ENCODE measurements at places on chromosomes 2 and 18.

DNA sequence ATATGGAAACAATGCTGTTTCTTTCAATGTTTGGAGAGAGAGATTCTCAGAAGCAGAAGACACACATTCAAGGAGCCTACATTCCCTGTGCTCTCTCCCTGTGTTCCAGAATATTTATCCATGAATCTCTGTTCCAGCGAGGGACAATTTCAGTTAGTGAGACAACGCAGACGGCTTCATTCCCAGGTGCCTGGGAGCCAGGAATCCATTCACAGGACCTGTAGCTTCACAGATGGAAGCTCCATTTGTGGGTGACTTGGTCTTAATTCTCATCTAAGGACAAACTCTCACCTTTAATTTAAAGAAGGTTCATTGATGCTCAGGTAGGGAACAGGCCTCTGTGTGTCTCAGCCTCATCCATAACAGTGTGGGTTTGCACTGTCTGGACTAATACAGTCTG, 1156.6 kb downstream of the RPIA start:
- no peak for DNase-seq

DNA sequence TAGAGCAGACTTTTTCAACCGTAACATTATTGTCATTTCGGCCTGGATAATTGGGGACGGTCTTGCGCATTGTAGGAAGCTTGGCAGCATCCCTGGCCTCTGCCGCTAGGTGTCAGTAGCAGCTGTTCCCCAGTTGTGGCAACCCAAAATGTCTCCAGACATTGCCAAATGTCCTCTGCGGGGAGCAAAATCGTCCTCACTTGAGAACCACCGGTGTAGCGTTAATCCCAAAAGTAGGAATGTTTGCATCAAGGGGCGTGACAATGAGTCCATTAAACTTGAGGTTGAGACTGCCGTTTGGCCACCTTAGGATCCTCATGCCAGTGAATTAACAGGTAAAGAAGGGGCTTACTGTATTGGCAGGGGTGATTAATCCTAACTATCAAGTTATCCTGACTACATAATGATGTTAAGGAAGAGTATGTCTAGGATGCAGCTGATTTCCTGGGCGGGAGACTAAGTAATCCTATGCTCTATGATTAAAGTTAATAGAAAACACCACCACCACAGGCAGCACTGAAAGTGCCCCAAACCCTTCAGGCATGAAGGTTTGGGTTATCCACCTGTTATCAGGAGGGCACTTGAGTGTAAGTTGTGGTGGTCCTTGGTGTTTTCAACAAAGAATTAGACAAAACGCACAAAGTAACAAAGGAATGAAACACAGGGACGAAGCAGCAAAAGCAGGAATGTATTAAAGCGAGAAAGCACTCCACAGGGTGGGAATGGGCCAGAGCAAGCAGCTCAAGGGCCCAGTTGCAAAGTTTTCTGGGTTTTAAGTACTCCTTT, 4.9 kb upstream of the ZC3H8 start:
- DNase-seq = peak; percentile 81

DNA sequence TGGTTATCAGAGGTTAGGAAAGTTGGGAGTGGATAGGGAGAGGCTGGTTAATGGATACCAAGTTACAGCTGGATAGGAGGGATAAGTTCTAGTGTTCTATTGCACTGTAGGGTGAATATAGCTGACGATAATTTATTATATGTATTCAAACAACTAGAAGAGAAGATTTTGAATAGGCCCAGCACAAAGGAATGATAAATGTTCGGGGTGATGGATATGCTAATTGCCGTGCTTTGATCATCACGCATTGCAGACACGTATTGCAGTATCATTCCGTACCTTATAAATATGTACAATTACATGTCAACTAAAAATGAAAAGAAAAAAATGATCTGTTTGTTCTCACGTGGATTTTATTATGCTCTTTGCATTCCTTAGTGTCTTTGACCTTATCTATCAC, 369.2 kb upstream of the PKDCC start:
- no peak for DNase-seq

GRCh38 chr2:241768850-241769249, 7.8 kb upstream of the GAL3ST2 start:
- no peak for DNase-seq

GRCh38 chr2:62568983-62569837, 63.2 kb upstream of the TMEM17 start:
- DNase-seq = peak; percentile 14

- no peak for DNase-seq
These were observed 92.0 kb downstream of the DPP10 start for GRCh38 chr2:114534116-114535084.

DNA sequence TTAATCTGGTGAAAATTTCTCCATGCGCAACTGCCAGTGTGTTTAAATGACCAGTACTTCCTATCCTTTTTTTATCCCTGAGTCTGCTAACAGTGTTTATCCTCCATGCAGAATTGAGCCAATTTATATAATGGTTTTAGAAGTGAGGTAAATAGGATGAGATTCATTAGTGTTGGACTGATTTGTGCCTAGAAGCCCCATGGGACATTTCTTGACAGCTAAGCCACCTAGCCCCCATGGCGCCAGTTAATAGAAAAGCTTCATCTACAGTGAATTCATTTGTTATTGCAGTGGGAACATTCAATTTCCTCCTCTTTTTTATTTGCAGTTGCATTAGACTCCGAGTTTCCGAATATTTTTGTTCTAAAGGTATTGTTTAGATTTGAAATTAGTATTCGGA, 175.6 kb downstream of the ARL6IP6 start:
- DNase-seq = no peak

DNA sequence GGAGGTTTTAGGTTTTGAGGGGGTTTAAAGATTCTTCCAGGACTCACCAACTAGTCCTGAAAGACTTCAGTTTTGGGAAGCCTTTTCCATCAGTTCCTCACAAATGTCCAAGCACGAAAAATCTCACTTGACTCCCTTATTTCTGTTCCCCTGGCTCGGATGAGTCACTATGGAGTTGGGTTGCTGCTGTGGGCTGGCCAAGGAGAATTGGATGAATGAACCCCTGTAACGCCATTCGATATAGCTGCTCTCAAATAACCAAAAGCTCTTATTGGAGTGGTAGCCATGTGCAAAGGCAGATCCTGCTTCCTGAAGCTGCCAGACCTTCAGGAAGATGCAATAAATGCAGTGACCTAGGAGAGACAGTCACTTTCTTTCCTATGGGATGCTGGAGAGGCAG, 417.0 kb downstream of the ZNF521 start:
- DNase-seq = no peak

GRCh38 chr2:228334180-228334579, 152.7 kb upstream of the SPHKAP start:
- DNase-seq = no peak

- DNase-seq = no peak
These were observed 62.6 kb downstream of the TMEM131 start for GRCh38 chr2:97932975-97933662.

DNA sequence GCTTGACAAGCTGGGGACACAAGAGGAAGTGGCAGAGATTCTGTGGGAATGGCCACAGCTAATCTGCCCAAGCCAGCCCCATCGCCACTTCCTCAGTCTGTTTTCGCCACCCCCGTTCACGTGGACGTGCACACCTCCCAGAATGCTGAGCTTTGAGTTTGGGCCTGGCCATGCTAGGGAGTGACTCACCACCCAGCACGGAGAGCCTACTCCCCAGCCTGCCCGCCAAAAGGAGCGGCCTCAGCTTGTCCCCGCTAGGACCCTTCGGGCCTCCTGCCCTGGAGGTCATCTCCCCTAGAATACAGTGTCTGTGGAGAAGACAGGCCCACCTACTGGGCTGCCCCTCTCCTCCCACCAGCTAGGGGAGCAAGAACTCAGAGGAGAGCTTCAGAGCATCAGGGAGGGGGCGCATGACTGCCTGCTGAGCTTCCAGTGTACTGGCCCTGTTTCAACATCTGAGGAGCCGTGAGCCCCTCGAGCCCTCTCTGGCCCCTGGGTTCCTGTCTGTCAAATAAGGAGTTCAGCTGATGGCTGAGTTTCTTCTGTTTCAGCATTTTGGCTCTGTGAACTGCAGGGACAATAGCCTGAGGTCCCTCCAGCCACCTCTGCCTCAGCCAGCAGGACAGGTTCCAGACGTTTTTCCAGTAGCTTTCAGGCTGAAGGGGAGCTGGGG, 5.1 kb downstream of the SLC35F6 start:
- DNase-seq = peak; percentile 87

DNA sequence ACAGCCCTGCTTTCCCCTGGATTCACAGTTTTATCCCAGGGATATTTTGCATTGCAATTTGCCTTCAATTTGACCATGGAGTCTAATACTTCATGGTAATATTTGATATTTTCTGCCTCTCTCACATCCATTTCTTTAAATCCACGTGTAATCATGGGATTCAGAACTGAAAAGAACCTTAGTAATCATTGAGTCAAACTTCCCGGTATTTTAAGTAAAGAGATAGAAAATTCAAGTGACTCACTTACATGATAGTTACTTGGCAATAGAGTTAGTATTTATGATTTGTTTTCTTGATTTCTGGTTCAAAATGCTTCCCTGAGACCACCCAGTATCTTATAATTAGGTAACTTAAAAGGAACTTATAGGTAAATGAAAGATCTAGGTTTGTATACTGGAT, 33.7 kb upstream of the CDC42EP3 start:
- DNase-seq = peak; percentile 17

GRCh38 chr2:174436351-174436750, 40.8 kb downstream of the SCRN3 start:
- DNase-seq = peak; percentile 36

GRCh38 chr18:76922107-76922506, 99.8 kb downstream of the ZNF236 start:
- peak; percentile 44 for DNase-seq

DNA sequence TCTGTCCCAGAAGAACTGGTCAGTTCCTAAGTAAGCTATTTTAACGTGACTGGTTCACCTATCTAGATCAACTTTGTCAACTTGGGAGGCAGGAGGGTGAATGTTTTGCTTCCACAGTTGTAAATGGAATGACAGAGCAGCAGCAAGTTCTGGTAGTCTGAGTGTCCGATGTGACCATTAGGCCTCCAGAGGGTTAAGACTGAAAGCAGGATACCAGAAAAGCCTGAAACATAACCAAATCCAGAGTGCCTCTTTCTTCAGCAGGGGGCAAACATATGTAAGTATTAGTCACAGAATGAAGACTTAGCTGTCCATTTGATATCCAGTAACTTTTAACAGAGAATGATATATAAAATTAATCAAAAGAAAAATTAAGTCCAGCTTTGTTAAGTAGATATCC, 9.2 kb downstream of the HOXD3 start:
- no peak for DNase-seq

- no peak for DNase-seq
These were observed 11.3 kb downstream of the OSR1 start for GRCh38 chr2:19346983-19347618.

DNA sequence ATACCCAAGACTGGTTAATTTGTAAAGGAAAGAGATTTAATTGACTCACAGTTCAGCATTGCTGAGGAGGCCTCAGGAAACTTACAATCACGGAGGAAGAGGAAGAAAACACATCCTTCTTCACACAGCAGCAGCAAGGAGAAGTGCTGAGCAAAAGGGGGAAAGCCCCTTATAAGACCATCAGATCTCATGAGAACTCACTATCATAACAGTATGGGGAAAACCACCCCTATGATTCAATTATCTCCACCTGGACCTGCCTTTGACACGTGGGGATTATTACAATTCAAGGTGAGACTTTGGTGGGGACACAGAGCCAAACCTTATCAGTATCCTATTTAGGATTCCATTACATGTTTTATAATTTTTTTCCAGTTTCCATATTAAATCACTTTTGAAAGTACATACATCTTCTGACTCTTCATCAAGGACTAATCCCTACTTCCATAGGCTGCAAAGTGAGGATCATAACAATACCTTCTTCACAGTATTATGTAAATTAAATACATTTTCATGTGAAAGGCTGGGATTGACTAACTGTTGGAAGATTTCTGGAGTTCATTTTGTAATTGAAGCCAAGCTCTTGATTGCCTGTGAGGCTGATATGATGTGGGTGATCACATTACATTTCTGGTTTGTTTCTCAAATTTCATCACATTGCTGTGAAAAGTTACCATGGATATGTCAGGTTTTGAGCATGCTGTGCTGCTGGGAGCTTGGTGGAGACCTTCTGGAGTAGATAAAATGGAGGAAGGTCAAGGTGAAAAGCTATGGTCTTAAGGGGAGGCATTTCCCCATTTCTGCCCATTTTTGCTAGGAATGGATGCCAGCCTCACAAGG, 31.7 kb upstream of the CERS6 start:
- no peak for DNase-seq

GRCh38 chr2:100000915-100001707, 141.3 kb downstream of the AFF3 start:
- no peak for DNase-seq

- peak; percentile 28 for DNase-seq
These were observed 40.9 kb downstream of the KLHL29 start for GRCh38 chr2:23425885-23426262.

GRCh38 chr2:70479816-70480215, 73.8 kb downstream of the TGFA start:
- DNase-seq = no peak

DNA sequence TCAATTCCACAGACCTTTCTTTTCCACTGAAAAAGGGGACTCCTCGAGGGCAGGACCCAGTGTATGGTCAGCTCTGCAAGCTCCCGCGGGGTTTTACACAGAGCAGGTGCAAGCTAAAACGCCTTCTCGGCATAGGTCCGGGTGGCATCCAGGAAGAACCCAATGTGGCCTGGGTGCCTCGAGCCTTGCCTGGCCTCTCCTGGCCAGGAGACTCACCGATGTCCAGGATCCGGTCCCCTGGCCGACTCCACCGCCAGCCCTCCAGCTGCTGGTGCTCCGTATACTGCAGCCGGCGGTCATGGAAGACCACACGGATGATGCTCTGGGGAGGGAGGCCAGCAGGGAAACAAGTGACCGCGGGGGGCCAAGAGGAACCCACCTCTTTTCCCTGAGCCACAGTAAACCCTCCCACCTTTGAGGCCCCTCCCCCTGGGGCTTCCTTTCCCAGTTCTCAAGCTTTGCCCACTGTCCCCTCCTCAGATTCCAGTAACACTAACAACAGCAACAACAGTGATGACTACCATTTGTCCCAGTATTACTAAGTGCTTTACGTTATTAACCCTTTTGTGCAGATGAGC, 36.1 kb downstream of the TFCP2L1 start:
- no peak for DNase-seq

- no peak for DNase-seq
These were observed 184.5 kb upstream of the MSH6 start for GRCh38 chr2:47598476-47598875.

DNA sequence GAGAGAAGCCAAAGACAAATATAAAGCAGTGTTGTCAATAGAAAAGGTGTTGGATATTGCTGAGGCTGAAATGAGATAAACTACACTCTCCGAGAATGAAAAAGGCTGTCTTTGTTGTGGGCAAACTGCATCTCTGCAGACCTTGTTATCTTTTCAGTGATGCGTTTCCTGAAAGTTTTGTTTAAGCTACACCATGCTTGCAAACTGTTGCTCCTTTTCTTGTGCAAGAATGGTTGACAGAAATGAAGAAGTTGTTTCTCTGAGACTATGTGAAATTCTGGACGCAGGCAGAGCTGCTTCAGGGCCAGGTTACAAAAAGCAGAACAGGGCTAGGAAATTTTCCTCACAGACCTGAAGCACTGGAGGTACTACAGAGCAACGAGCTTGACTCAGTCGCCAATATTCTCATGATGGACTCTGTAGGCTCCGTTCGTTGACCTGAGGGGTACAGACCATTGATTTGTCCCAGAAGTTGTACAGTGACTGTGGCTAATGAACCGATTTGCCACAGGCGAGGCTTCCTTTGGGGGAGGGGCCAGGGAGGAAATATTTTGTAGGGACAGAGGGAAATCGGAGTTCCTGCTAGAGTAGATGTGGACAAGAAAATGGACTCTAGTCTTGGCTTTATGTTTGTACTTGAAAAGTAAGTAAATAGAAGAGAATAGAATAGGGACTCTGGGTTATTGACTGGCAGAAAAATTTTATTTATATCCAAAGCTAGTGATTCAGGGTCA, 3.5 kb upstream of the ATL2 start:
- DNase-seq = no peak

GRCh38 chr2:20588918-20589871, 61.7 kb downstream of the HS1BP3 start:
- no peak for DNase-seq
